Breast epithelium (tissue), 4 donors: ENCODE measurements at places on chromosomes 1 and 21.

DNA sequence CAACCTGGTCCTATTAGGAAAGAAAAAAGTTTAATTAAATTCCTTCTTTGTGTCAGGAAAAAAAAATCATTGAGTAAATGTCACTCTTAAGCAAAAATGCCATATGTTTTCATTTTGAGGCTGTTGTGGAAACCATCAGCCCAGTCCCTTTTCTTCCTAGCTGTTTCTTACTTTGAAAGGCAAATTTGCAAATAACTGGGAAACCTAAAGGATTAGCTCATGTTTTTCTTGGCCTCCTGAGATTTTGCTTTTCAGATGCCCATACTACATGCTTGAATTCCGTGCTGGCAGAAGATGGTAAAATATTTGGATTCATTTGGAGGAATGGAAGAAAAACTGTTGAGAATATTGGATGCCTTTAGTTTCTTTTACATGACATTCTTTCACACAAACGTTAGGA is 182.1 kb upstream of the ADAMTS5 start:
- no peak for DNase-seq

GRCh38 chr1:31335007-31335406 is 37.9 kb downstream of the FABP3 start:
- DNase-seq, result no peak

GRCh38 chr1:205298191-205298994 is 23.2 kb downstream of the NUAK2 start:
- DNase-seq, result no peak

DNA sequence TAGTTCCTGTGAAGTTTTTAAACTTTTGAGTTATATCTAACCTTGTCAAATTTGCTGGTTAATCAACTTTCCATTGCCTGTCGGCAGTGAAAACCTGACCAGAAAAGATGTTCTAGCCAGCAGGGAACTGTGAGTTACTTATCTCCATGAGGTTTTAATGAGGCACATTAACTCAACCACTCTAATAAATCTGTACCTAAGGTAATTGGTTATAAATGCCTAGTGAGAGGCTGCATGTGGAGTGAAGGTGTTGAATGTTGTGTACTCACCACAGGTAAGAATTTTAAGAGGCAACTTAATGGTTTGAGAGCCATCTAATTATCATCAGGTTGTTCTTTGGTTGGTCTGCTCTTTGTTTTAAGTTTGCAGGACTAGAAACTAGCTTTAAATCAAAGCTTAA is 138.4 kb upstream of the LHX8 start:
- no peak for DNase-seq

- no peak for DNase-seq
Observed at GRCh38 chr1:104294259-104294658, 544.6 kb downstream of the AMY1C start.

DNA sequence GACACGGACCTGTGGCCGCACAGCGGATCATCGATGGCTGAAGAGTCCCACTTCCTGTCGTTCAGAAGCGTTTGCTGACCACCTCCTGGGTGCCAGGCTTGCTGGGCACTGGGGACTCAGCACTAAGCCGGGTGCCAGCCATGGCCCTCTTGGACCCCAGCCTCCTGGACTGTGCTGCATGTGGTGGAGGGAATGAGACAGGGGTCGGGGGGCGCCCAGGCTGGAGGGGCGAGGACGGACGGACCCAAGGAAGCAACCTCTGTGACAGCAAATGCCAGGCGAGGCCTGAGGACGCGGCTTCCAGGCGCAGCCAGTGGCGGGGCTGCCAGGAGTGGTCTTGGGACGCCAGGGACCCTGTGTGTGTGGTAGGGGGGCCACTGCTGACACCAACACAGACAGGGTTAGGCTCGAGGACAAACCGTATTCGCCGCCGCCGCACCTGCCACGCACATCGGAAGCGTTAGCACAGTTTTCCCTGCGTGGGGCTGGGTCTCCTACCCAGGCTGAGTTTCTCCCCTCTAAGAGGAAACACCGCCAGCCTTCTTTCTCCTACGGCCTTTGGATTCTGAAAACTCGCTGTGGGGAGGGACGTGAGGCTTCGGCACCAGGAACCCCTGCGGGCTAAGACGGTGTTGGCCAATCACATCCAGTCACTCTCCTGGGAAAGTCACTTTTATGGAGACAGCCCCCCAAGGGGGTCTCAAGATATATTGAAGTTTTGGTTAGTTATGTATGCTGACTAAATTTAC is 3.1 kb upstream of the MXRA8 start:
- no peak for DNase-seq

DNA sequence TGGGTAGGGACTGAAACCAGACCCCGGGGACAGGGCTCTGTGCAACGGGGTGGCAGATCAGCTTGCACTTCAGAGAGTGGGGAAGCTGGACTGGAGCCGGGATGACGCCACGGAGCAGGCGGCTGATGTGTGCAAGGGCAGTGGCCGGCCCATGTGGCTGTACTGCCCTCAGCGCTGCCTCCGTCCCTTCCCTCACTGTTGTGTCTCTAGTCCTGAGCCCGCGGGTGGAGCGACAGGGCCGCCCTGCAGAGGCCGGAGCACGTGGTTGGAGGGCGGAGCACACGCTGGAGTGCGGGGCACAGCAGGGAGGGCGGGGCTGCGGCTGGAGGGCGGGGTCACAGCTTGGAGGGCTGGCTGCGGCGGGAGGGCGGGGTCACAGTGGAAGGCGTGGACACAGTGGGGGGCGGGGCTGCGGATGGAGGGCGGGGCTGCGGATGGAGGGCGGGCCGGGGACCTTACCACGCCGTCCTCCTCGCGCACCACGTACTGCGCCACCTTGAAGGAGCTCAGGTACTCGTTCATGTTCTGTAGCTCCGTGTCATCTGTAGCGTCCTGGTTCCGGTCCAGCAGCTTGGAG is 52.4 kb downstream of the CHD5 start:
- no peak for DNase-seq

- no peak for DNase-seq
Observed at GRCh38 chr1:8962812-8963530, 17.3 kb downstream of the CA6 start.

DNA sequence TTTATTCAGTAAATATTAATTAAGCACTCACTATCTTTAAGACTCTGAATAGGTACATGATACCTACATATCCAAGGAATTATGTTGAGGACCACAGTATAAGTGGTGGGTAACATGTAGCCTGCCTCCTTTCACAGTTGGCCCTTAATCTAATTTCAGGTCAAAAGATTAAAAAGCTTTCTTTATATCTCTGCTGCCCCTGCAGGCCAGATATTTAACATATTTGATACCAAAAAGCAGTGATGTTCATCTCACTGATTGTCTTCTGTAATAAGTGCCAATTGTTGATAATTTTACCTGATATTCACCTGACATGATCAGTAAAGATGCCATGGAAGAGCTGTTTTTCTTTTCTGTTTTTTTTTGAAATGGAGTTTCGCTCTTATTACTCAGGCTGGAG is 36.5 kb downstream of the RLF start:
- DNase-seq, result no peak
